Stimulated activated CD4-positive, alpha-beta T cell treated with anti-CD3 and anti-CD28 coated beads, Interleukin-15, amount 100 ng/mL, for 1 hour (primary cell): ENCODE measurements at places on chromosomes 4 and X.

GRCh38 chr4:107685740-107686139 lies 34.3 kb downstream of the PAPSS1 start:
- DNase-seq, result no peak

DNA sequence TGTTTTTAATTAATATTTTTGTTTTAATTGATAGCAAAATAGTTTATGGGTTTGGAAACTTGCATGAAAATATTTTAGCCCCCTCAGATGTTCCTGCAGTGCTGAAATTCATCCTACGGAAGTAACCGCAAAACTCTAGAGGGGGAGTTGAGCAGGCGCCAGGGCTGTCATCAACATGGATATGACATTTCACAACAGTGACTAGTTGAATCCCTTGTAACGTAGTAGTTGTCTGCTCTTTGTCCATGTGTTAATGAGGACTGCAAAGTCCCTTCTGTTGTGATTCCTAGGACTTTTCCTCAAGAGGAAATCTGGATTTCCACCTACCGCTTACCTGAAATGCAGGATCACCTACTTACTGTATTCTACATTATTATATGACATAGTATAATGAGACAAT lies 40.4 kb downstream of the MAP7D3 start:
- no peak for DNase-seq

GRCh38 chrX:138708268-138708667 lies 3.2 kb downstream of the FGF13 start:
- no peak for DNase-seq

GRCh38 chrX:139881572-139881971 lies 51.3 kb downstream of the ATP11C start:
- no peak for DNase-seq

DNA sequence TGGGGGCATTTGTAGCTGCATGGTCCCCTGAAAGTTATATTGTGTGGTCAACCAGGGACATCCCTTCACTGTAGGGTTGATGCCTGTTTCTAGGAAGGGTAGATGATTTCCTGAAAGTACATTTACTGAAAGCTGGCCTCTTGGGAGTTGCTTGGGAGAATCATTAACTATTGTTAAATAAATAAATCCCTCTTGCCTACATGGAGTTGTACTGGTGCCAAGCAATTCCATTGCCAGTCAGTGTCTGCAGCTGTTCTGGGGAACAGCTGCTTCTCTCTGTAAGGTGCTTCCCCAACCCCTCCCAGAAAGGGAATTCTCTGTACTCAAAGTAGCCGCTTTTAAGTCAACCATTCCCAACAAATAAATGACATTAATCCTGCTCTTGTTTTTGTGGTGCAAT lies 51.1 kb downstream of the C4orf51 start:
- DNase-seq, result no peak

GRCh38 chr4:24795666-24796381 lies 451 bp downstream of the SOD3 start:
- DNase-seq, result no peak

DNA sequence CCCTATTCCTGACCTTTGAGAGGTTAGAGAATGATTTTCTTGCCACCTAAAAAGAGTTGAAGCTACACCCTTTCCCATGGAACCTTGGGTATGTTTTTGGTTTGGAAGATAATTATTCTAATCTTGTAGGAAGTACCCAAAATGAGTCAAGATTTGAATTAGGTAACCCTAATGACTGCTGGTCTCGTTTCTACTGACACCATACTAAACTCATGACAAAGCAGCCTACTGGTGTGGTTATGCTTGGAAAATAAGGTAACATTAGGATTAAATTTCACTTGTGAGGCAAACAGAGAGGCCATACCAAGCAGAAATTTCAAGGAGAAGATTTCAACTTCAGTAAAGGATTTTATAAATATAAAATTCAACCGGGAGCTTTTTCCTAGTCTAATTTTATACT lies 107.9 kb downstream of the FBXW7 start:
- DNase-seq, result no peak

DNA sequence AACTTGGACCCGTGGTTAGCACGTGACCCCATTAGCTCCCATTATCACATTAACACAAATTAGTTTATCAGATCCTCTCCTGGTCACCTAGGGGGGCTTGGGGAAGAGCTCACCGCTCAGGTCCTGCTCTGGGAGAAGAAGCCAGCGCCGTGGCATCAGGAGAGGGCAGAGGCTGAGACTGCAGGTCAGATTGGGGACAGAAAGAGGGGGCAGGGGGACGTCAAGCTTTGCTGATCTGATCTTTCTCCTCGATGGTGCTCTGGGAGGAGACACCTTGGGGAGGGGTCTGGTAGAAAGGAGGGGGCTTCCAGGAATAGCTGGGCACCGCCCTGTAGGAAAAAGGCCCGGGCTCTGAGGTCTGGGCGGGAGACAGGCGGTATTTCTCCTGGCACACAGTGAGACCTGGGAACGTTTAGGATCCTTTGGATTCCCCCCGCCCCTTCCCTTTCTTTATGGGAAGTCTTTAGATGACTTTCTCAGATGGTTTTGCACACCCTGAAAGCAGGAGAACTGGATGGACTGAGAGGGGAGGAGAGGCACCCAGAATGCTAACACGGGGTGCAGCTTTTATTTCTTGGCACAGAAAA lies 9.1 kb upstream of the ELF4 start:
- DNase-seq, result no peak

DNA sequence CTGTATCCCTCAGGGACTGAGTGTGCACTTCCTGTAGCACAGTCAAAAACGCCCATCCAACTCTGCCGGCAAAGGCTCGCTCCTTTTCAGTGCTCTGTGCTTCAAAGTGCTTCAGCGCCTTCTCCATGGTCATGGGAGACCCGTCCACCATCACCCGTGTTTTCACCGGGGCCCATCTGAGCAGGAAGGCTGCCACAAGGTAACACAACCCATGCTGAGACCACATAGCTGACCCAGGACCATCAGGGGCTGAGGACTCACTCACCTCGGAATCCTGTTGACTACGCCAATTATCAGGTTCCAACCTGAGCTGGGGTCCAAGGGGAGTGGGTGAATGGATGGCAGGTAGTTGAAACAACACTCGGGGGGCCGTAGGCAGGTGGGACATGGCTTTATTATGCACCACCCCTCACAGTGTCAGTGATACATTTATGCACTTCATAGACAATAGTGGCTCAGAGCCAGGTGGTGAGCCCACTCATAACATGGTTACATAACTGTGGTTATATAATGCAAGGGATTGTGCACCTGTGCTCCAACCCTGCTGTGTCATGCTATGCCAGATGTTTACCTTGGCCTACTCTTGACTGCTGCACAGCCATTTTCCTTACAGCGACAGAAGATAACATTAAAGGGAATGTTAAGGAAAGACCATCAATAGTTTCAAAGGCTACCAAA lies 227.8 kb downstream of the ADGRL3 start:
- no peak for DNase-seq

GRCh38 chr4:52751487-52751911 lies 274 bp upstream of the ERVMER34-1 start:
- DNase-seq, result no peak

DNA sequence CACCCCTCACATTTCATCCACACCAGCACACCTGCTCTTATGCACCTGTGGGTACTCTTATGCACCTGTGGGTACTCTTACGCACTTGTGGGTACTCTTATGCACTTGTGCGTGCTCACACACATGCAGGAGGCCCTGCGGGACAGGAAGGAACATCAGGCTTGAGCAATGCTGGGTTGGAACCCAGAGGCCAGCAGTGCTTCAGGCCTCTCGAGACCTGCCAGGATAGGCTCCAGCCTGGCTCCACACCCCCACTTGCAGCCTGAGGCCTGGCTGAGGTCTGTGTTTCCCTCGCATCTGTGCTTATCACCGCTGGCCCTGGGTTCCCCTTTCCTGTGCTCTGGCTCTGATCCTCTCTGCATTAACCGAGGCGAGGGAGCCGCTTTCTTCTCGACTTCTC lies 34.7 kb downstream of the SORCS2 start:
- DNase-seq, result no peak

GRCh38 chrX:106959901-106960300 lies 39.7 kb downstream of the CLDN2 start:
- DNase-seq, result no peak
